Muscle of back (tissue), 13 donors: ENCODE measurements at places on chromosomes 12 and 14. TPM values are rescaled to one million over a fixed set of nuclear protein-coding genes. Genes with fewer than 3 reads are reported as not detected.
A peak's percentile ranks its signal among the peaks of the same experiment; 100 is the strongest.

- DNase-seq, result no peak
Measured at GRCh38 chr14:43464968-43465367, 1042.1 kb downstream of the FSCB start.

GRCh38 chr12:51836827-51837173 lies 11.7 kb downstream of the FIGNL2 start:
- DNase-seq, result no peak

DNA sequence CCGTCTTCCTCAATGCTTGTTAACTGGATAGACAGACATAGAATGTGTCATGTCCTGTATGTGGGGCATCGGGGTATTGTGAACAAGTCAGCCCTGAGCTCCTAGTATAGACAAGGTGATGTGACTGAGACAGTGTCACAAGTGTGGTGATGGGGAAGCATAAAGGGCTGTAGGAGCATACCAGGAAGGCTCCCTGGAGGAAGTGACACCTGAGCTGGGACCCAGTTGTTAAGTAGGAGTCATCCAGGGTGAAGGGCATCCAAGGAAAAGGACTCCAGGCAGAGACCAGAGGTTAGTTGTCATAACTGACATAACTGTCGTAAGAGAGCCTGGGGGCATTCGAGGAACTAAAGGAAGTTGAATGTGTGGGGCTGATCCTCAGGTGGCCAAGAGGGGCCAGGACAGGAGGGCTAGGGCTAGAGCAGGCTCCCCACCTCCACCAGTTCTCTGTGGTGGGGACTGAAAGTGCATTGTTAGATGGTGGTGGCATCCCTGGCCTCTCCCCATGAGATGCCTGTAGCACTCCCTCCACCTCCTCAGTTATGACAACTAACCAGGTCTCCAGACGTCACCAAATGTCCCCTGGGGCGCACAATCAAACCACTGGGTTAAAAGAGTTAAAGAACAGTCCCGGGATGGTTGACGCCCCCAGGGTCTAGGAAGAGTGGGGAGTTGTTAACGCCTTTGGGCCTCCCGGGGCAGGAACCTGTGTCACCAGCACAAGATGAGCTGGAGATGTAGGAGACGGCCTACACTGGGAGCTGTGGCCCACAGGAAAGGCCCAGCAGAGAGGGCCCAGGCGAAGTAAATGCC lies 2.4 kb downstream of the FICD start:
- DNase-seq, result no peak

The DERA gene
- polyA plus RNA-seq, result 28.7 TPM

GRCh38 chr12:55728186-55728938 lies 447 bp downstream of the CD63 start:
- DNase-seq, result peak; percentile 89

DNA sequence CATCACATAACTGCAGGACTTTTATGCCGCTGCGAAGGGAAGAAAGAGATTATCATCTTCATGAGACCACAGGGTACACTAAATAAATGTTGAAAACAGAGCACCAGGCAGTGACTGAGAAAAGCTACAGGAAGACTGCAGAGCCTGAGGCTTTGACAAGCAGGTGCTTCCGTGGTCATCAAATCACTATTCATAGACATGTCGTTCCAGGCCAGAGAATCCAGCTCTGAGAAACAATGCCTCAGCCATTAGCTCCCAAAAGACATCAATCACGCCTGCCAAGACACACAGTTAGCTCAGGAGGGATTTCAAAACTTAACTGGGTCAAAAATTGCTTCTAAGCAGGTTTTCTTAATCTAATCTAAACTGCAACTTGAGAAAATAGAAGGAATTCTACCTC lies 47.2 kb upstream of the GARIN6 start:
- no peak for DNase-seq

The POTEM gene
- not detected for polyA plus RNA-seq

The MYO1H gene
- not detected for polyA plus RNA-seq

- no peak for DNase-seq
Measured at GRCh38 chr12:53808023-53808705, 56.4 kb upstream of the CISTR start.

- peak; percentile 21 for DNase-seq
Measured at GRCh38 chr12:99131751-99132199, 486.7 kb downstream of the APAF1 start.

GRCh38 chr12:19737019-19737418 lies 297.7 kb downstream of the AEBP2 start:
- no peak for DNase-seq

The CSRP2 gene
- polyA plus RNA-seq, result 32.3 TPM

DNA sequence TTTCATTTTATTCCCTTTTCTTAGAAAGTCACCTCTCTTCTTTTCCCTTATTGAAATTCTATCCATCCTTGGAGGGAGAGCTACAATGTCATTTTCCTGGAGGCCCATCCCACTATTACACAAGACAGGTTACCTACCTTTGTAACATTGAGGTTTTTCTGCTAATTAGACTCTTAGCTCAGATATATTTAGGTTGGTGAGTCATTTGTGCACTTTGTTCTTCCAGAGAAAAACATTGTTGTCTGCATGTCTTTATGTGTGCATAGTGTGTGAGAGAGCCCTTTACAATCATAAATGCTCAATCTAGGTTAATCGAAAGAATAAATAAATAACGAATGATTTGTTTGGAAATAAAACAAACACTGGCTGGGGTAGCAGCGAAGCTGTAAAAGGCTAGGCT lies 191.8 kb downstream of the DACT1 start:
- no peak for DNase-seq

DNA sequence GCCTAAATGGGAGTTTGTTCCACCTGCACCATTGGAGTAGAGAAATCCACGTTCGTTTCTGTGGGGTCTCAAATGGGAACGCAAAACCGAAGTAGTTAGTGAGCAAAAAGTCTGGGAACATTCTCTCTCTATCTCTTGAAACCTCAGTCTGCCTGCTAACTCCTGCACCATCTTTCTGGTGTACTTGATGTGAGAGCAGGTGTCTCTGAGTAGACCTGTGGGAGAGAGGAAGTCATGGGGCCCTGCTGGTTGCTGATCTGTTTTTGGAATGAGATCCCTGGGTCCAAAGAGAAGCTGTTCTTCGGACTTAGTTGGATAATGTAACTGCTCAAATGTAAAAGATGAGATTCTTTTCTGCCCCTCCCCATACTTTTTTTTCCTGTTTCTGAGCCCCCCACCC lies 57.3 kb downstream of the MAX start:
- DNase-seq, result no peak

DNA sequence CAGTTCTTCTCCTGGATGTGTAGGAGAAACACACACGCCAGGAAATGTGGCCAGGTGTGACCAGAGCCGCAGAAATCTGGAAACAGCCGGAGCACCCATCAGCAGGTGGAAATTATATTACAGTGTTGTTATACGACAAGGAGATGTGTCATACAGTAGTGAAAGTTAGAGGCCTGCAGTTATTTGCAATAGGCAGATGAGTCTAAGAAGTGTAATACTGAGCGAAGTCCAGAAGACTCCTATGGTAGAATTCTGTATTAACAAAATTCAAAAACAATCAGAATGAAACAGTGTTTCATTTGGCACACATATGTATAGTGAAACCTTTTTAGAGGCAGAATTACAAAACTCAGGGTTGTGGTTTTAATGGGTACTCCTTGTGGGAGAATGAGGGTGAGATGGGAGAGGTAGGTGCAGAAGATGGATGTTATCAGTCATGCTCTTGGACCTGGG lies 39.3 kb upstream of the AMN start:
- no peak for DNase-seq

GRCh38 chr14:46051796-46052195 lies 599.8 kb downstream of the RPL10L start:
- no peak for DNase-seq

DNA sequence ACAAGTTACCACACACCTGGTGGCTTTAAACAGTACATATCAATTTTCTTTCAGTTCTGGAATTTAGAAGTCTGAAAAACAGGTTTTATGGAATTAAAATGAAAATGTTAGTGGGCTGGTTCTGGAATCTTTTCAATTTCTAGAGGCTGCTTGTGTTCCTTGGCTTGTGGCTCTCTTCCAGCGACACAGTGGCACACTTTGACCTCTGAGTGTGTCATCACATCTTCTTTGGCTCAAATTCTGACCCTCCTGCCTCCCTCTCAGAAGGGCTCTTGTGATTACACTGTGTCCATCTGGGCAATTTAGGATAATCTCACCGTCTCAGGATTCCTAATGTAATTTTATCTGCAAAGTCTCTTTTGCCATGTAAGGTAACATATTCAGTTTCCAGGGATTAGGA lies 170.0 kb downstream of the PLCZ1 start:
- DNase-seq, result no peak

DNA sequence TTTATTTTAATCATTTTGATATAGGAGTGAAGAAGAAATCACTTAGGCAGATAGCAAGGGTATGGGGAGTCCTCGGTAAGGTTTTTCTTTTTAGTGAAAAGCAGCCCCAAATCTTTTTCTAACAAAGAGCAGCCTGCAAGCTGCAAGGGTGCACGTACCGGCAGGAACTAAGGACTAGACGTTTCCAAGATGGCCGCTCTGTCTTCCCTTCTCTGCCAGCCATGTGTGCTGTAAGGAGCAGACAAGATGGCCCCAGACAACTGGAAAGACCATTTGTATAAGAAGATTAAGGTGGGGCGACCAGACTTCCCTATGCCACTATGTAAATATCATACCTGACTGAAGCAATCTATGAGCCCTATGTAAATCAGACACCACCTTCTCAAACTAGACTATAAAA lies 79.6 kb downstream of the TXNDC16 start:
- DNase-seq, result no peak

- no peak for DNase-seq
Measured at GRCh38 chr12:72684491-72684890, 412.3 kb downstream of the TRHDE start.

The KRT85 gene
- polyA plus RNA-seq, result not detected

- no peak for DNase-seq
Measured at GRCh38 chr14:99041820-99042174, 230.2 kb downstream of the BCL11B start.

GRCh38 chr12:46388427-46389021 lies 16.0 kb upstream of the SLC38A2 start:
- no peak for DNase-seq

- DNase-seq, result no peak
Measured at GRCh38 chr12:26918321-26919215, 19.2 kb downstream of the INTS13 start.

The TPH2 gene
- not detected for polyA plus RNA-seq

- DNase-seq, result no peak
Measured at GRCh38 chr14:33952541-33952940, 1.7 kb upstream of the EGLN3 start.

The KCNA5 gene
- polyA plus RNA-seq, result 3.6 TPM

DNA sequence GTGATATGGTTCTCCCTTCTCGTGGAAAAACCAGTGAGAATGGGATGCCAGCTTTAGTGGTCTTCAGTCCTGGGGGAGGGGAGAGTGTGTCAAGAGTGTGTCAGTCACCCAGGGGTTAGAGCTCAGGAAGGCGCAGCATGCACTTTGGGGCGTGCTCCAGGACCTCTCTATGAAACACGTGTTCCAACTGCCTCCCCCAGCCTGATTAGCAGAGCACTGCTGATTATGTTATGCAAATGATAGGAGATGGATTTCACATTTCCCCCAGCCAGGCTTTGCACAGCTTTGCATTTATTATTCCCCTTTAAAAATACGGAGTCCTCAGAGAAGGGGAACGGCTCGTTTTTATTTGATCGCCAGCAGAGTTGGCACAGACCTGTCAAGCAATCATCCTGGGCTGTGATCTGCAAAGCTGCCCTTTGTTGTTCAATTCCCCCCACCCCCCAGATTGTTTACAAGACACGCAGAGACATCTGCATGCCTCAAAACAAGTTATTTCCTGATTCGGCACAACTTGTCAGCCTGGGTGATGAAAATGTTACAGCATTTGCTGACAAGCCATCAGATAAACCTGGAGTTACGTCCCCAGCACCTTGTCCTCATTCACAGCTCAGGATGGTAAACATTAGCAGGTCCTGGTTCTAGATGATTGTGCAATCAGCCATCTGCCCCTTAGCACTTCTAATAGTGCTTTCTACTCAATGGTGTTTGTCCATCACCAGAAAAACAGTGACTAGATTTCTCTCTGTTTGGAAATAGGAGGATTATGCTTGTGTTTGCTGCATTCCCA lies 196.5 kb downstream of the NOVA1 start:
- DNase-seq, result no peak

- no peak for DNase-seq
Measured at GRCh38 chr12:111174961-111175345, 193.9 kb downstream of the PHETA1 start.

DNA sequence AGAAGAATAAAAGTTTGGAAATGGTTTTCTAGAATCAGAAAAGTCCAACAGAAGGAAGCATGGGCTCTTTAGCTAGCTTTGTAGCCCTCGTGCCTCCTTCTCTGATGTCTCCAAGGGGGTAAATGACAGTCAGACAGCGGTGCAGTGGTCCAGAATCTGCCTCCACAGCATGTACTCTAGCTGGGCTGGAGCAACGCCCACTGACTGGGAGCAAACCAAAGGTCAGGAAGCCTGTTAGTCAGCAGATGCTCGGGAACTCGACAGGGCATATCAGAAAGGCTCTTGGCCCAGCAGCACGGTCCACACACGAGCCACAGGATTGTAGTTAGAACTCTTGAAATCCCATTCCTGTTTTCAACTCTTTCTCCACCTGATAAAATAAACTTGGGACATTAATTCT lies 164.3 kb downstream of the GRIN2B start:
- DNase-seq, result no peak

GRCh38 chr12:116284396-116284795 lies 6.9 kb upstream of the MED13L start:
- DNase-seq, result no peak

GRCh38 chr12:104929368-104929767 lies 28.7 kb downstream of the SLC41A2 start:
- DNase-seq, result no peak

GRCh38 chr14:102178806-102179205 lies 39.1 kb downstream of the WDR20 start:
- DNase-seq, result no peak

- no peak for DNase-seq
Measured at GRCh38 chr14:99043756-99044155, 228.2 kb downstream of the BCL11B start.

The ENO2 gene
- 5.6 TPM for polyA plus RNA-seq

DNA sequence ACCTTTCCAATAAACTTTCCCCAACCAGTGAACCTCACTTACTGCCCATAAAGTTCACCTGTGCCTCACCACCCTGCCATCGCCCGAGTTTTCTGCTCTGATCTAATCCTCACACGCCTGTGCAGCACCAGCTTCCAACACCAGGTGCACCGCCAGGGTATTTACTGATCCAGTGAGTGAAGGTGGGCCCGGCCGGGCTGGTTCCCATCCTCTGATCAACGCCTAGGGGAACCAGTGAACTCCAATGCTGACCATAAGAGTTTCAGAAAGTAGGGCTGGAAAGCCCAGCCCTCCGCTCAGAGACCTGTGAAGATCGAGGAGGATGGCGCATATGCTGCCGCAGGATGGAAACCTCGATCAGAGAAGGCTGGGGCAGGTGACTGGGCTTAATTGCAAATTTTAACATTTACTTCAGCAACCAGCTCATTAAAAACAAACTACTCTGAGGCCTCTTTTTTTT lies 685 bp upstream of the MYL6B start:
- DNase-seq, result peak; percentile 69

- no peak for DNase-seq
Measured at GRCh38 chr12:19316425-19316824, 122.9 kb upstream of the AEBP2 start.

The CRACR2A gene
- polyA plus RNA-seq, result 2.2 TPM
